ENCODE measurements at places on chromosomes 11 and 22.

GRCh38 chr11:15816260-15816871, 540.0 kb downstream of the SOX6 start:
- no peak for DNase-seq

DNA sequence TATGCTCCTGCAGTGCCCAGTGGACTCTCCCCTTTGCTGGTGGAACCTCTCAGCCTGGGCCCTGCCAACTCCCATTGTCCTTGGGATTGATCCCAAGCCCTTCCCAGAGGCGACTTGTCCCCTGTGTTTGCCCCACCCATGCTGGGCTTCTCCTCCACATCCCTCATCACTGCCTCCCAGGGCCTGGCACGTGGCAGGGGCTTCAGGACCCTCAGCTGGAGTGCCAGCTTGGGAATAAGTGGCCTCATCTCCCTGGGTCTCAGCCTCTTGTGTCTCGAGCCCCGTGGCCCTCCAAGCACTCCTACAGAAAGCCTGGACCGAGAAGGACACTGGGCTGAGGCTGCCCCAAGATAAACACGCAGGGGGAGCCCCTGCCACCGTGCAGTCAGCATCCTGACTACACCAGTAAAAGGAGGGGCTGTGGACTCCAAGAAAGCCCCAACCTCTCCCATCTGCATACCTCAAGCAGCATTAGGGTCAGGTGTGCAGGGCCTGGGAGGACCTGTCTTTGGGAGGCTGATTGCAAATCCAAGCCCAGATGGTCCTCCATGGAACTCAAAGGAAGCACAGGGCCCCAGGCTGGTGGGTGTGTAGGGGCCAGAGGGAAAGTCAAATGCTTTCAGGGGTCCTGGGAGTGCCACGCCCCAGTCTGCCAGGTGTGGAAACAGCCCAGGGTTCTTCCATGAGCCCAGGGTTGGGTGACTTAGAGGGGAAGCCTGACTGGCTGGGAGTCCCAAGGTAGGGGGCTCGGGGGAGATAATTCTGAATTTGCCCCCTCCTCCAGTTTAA, 9.5 kb upstream of the GNAZ start:
- no peak for DNase-seq

- no peak for DNase-seq
These were observed 2.2 kb downstream of the HBG2 start for GRCh38 chr11:5252192-5252918.

DNA sequence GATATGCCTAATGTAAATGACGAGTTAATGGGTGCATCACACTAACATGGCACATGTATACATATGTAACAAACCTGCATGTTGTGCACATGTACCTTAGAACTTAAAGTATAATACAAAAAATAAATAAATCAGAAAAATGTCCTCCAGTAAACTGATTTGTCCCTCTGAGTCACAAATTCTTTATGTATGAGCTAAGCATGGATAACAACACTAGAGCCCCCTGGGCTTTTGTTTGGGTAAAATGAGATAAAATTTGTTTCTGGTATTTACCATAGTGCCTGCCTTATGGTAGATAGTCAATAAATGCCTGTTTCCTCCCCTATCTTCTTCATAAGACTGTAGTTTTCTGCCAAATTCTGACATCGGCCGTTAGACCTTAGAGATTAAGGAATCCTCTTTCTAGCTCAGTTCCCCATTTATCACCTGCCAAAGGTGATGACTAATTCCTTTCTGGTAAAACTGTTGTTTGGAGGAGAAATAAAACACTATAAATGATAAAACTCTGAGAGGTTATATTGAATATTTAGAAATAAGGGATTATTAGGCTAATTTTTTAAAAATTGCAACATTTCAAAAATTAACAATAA, 43.6 kb upstream of the LUZP2 start:
- no peak for DNase-seq

- no peak for DNase-seq
These were observed 9.4 kb downstream of the UEVLD start for GRCh38 chr11:18578975-18579598.

DNA sequence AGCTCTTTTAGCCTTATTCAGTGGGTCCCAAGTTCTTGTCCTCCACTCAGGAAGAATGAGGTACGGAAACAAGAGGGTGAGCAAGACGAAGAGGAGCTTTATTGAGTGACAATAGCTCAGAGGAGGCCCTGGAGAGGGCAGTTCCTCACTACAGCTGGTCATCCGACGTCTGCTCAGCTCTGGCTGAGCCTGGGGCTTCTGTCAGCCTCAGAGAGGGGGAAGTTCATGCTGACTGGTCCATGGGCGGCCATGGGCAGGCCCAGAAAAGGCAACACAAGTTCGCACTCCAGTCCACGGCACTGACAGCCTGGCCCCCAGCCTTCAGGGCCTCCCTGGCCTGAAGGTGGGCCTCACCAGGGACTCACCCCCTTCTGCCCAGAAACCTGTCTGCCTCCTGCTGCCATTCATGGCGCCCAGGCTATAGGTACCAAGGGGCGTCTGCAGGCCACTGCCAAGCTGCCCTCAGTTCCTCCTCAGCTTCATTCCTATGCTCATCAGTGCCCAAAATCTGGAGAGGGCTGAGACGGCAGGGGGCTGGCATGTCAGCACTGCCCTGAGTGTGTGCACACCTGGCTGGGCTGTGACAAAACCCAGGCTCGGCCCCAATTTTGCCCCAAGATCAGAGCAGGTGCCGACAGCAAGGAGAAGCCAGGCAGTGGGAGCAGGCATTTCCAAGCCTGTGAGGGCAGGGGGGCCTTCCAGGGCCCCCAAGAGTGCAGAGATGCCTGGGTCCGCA, 21.7 kb upstream of the KIAA0930 start:
- no peak for DNase-seq

DNA sequence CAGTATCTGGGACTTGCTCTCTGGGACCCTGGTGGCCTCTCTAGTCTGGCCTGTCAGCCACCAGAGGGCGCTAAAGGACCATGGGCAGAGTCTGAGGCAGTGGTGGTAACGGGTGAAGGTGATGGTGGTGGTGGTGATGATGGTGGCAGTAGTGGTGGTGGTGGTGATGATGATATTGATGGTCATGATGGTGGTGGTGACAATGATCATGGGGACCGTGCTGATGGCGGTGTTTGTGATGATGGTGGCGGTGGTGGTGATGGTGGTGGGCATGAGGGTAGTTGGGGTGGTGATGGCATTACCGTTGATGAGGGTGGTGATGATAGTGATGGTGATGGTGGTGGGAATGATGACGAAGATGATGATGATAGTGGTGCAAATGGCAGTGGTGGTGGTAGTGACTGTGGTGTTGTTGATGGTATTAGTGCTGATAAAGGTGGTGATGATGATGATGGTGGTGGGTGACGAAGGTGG, 16.0 kb downstream of the TRPM5 start:
- DNase-seq = peak; percentile 86

- DNase-seq = no peak
These were observed 731 bp downstream of the GSTP1 start for GRCh38 chr11:67584205-67584880.

DNA sequence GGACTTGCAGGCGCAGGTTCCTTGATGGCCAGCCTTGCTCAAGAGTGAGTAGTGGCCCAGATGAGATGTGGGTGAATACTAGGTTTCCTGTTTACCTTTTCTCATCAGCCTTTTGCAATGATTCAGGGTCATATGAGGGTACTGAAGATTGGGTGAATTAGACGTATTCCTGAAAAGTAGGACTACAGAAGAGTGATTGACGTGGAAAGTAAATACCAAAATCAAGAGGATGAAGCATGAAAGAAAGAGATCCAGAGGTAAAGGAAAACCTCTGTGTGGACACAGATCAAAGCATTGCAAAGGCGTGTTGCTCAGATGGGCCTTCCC, 59.9 kb downstream of the CYB5R2 start:
- no peak for DNase-seq

DNA sequence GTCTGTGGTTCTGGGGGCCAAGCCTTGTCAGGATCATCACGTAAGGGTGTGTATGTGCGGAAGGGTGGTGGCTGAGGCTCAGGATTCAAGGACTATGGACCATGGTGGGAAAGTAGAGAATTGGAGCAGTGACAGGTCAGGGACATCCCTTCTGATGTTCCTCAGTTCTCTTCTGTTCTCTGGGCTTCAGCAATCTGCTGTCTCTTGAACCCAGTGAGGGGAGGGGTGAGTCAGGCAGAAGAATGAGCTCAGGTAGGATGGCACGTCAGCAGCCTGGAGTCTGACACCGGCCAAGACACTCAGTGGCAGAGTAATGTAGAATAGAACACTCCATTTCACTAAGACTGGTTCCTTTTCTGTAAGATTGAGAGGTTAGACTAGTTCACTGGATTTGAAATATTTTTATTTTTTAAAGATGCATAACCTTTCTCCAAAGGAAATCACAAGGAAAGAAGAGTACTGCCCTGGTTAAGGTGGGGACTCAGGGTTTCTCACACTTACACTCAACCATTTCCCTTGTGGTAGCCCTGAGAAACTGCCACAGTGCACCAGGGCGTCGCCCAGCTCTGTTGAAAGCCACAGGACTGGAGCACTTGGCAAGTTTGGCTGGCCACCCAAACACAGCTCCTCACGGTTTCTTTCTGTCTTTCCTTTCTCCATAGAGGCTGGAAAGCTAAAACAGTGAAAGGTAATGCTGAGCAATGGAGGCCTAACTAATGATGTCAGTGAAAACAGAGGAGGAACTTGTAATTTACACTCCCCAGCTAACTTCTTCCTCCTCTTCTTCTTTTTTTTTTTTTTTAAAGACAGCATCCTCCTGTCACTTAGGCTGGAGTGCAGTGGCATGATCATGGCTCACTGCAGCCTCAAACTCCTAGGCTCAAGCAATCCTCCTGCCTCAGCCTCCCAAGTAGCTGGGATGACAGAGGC, 23.1 kb upstream of the MICAL2 start:
- no peak for DNase-seq

GRCh38 chr22:11628651-11629511, 3899.1 kb upstream of the OR11H1 start:
- no peak for DNase-seq

DNA sequence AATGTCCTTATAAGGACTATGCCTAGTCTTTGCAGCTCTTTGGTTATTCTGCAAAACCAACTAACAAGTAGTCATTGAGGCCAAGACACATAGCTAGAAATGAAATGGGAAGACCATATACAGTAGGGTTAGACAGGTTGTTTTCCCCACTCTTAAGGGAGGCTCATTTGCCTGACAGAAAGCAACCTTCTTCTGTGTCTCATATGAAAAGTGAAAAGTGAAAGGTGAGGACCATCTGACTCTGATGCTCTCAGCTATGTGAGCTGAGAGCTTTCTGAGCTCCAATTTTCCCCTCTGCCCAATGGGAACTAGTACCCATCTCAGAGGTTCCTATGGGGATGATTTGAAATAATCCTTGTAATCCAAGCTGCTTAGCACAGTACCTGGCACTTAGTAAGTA, 142.0 kb upstream of the BDNF start:
- no peak for DNase-seq

GRCh38 chr11:76049511-76049910, 156.8 kb downstream of the WNT11 start:
- DNase-seq = no peak

GRCh38 chr22:48072777-48073176, 1310.3 kb downstream of the TBC1D22A start:
- no peak for DNase-seq

GRCh38 chr11:132248580-132248979, 878.2 kb downstream of the NTM start:
- DNase-seq = no peak

DNA sequence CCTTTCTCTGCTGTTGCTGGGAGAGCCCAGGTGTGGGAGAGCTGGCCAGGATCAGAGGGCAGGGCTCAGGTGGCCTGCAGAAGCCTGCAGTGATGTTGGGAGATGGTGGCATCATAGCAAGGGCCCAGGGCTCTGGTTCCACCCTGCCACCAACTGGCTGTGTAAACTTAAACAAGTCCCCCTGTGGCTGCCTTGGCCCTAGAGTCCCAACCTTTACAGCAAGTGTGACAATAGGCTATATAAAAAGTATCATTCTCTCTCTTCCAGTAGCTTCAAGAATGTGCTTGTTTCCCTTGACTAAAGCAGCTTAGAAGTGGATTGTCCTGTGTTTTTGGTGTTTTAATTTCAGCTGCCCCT, 201.8 kb upstream of the E2F8 start:
- DNase-seq = no peak

DNA sequence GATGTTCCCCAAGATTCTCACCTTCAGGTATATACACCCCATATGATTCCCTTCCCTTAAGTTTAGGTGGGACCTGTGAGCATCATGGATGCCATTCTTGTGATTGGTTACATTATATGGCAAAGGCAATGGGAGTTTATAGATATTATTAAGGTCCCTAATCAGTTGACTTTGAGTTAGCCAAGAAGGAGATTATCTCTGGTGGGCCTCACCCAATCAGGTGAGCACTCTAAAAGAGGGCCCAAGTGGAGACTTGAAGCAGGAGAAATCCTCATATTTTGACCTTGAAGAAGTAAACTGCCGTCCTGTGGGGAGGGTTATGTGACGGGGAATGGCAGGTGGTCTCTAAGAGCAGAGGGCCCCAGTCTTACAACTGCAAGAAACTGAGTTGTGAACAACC, 94.2 kb downstream of the HSD17B12 start:
- DNase-seq = no peak

- no peak for DNase-seq
These were observed 305.0 kb downstream of the INSC start for GRCh38 chr11:15419696-15420095.

GRCh38 chr11:69834811-69835800, 15.9 kb upstream of the FGF3 start:
- no peak for DNase-seq

GRCh38 chr11:114330373-114330772, 34.2 kb downstream of the NNMT start:
- DNase-seq = no peak

GRCh38 chr11:128207861-128208321, 379.5 kb downstream of the ETS1 start:
- DNase-seq = no peak

DNA sequence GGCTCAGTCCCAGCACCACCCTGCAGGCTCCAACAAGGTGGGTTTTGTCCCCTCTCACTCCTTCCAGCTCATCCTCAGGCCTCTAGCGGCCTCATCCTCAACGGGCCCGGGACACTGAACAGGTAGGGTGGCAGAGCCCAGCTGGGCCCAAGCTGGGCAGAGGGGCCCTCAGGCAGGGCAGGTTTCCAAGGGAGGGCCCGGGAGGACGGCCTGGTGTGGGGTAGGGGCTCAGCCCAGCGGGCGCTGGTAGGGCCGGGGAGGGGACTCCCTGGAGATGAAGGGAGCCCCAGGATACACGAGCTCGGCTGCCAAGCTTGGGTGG, 2.5 kb upstream of the IFITM10 start:
- no peak for DNase-seq

DNA sequence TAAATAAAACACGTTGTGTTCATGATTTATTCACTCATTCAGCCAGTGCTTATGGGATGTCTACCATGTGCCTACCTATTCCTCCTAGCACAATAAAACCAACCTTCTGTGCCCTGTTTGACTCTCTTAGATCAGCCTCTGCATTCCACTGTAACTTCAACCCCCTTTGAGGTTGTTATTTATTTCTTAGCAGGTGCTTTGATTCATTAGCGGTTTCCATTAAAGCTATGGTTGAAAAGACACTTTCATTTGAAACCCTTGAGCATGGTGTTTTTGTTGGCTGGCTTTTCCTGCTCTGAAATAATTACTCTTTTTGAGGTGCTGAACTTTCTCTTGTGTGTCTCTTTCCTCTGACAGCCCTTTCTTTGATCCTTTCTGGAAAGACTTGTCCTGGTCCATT, 570.6 kb upstream of the LARGE1 start:
- DNase-seq = no peak

GRCh38 chr11:127651175-127651887, 650.8 kb upstream of the KIRREL3 start:
- DNase-seq = no peak

All from activated T-helper 1 cell treated with anti-CD3 and anti-CD28 coated beads, Interleukin-2, amount 50 U/mL, for 16 hours (primary cell).